ENCODE measurements at places on chromosomes 6 and 20. TPM values are rescaled to one million over a fixed set of nuclear protein-coding genes. Genes with fewer than 3 reads are reported as not detected.

The NHSL1 gene
- total RNA-seq: 0.68 TPM

The STX11 gene
- total RNA-seq: 38.5 TPM

The NXT1 gene
- total RNA-seq: 55.9 TPM

The NRSN1 gene
- total RNA-seq: not detected

The SLC2A4RG gene
- 25.7 TPM for total RNA-seq

The TNF gene
- total RNA-seq: 114 TPM

The MEI4 gene
- not detected for total RNA-seq

The TINAG gene
- not detected for total RNA-seq

The RSPO4 gene
- not detected for total RNA-seq

The SCGN gene
- total RNA-seq: not detected

The LTB gene
- 273 TPM for total RNA-seq

The SEL1L2 gene
- not detected for total RNA-seq

The SYCP2L gene
- not detected for total RNA-seq

The HLA-DMB gene
- 4.6 TPM for total RNA-seq
